NT2/D1 (cell line): ENCODE measurements at places on chromosomes 3 and 15.

GRCh38 chr3:14179114-14179465 is 473 bp downstream of the LSM3 start:
- no peak for DNase-seq

- no peak for DNase-seq
Measured at GRCh38 chr3:51604212-51604611, 65.7 kb downstream of the RAD54L2 start.

- no peak for DNase-seq
Measured at GRCh38 chr3:190983875-190984274, 121.4 kb upstream of the GMNC start.

DNA sequence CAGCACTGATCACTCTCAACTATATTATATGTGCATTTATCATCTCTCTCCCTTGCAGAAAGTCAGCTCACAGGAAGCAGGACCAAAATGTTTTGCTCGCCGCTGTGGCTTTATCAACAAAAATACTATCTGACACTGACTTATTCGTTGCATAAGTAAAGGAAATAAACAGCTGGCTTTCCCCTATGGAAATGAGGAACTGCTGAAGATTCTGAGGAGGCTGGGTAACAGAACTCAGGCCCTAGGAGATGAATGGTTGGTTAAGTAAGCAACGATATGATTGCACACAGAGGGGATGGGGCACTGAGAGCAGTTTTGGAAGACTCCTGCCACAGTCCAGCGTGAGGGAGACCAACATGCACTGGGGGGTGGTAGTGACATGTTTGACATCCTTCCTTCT is 181.1 kb downstream of the STT3B start:
- no peak for DNase-seq

DNA sequence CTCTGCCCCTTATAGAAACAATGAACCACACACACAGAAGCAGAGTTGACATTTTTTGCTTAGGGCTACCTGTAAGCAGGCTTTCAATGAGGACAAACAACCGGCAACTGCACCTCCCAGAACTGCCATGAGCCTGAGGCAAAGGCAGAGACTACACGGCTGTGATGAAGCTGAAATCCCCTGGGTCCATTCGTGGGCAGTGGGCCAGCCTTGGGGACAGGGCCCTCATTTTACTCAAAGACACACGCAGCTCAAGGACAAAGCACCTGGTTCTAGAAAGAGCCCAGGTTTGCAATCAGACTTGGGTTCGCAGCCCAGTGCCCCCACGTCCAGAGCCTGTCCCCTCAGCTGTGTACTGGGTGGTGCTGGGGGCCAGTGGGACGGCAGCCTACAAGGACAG is 17.9 kb downstream of the FAM174B start:
- DNase-seq: no peak

DNA sequence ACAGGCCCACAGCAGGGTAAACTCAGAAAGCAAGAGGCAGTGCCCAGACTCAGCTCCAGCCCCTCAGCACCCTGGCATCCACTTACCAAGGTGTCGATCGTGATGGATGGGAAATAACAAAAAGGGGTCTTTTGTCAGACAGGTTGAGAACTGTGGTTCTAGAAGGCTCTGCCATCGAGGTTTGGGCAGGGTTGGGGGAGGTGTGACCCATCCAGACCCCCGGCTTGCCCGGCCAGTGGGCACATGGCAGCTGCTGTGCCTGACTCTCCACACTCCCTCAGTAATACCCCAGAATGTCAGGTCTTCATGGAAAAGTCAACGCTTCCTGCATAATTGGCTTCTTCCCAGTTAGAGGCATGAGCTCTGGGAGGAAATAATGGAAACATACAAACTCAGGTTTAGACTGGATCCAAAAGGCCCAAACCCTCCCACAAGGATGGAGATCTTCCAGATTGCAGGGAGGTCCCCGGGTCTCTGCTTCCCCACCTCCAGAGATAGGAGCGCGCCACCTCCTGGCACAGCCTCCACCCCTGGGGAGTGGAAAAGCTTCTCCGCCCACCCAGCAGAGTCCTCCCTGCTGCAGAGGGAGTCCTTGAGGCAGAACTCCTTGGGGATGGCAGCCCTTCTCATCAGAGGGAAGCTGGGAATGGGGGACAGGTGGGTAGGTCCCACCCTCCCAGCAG is 149.8 kb upstream of the IQSEC1 start:
- no peak for DNase-seq

- no peak for DNase-seq
Measured at GRCh38 chr15:51022206-51022605, 72.5 kb downstream of the TNFAIP8L3 start.

GRCh38 chr15:92365084-92365483 is 28.6 kb upstream of the ST8SIA2 start:
- no peak for DNase-seq

DNA sequence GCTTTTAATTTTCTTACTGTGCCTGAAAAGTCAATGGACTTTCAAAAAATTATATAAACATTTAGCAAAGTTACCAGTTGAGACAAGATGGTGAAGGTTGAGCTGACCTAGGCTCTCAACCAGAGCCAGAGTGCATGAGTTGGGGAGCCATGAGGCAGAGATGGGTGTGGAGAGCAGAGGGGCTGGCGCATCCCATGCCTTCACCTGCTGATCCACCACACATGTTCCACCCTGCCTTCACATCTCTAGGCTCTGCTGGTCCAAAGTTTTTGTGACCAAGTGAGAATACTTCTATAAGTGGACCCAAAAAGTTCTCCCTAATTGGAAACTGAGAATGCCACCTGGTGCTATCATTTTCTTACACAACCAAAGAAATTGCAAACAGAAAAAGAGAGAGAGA is 47.3 kb downstream of the CCR3 start:
- DNase-seq: no peak

GRCh38 chr15:31974154-31974794 is 56.0 kb upstream of the CHRNA7 start:
- DNase-seq: no peak

- DNase-seq: no peak
Measured at GRCh38 chr3:101179637-101180036, 140.7 kb downstream of the IMPG2 start.

- no peak for DNase-seq
Measured at GRCh38 chr15:32682977-32683630, 34.7 kb upstream of the GREM1 start.

- no peak for DNase-seq
Measured at GRCh38 chr15:47787875-47788274, 70.6 kb downstream of the SEMA6D start.

GRCh38 chr3:17945799-17946399 is 203.5 kb upstream of the TBC1D5 start:
- no peak for DNase-seq

GRCh38 chr3:39384665-39385000 is 1.5 kb downstream of the SLC25A38 start:
- DNase-seq: no peak

GRCh38 chr3:123464211-123464610 is 15.3 kb upstream of the ADCY5 start:
- no peak for DNase-seq

GRCh38 chr15:62164014-62164395 is 1.1 kb downstream of the C2CD4B start:
- no peak for DNase-seq

GRCh38 chr3:66036586-66037148 is 2.1 kb downstream of the MAGI1 start:
- DNase-seq: peak; percentile 28

GRCh38 chr15:89067751-89068150 is 20.5 kb upstream of the ABHD2 start:
- no peak for DNase-seq

GRCh38 chr3:135967867-135968266 is 2.3 kb downstream of the PPP2R3A start:
- DNase-seq: no peak

DNA sequence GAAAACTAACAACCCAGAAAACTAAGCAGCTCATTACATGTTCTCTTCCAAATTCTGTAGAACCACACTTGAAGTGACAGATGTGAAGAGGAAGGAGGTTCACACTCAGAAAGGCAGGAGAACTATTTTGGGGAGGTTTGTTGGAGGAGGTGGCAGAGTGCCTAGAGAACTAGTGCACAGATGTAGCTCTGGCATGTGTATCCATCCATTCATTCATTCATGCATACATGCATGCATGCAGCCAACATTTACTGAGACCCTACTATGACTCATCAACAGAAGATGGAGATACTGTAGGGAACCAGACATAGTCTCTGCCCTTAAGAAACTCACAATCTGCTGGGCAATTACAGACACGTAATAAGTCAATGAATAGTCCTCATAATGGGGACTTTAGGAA is 116.7 kb downstream of the ERC2 start:
- DNase-seq: no peak

GRCh38 chr3:129068291-129068886 is 7.8 kb downstream of the GP9 start:
- no peak for DNase-seq

DNA sequence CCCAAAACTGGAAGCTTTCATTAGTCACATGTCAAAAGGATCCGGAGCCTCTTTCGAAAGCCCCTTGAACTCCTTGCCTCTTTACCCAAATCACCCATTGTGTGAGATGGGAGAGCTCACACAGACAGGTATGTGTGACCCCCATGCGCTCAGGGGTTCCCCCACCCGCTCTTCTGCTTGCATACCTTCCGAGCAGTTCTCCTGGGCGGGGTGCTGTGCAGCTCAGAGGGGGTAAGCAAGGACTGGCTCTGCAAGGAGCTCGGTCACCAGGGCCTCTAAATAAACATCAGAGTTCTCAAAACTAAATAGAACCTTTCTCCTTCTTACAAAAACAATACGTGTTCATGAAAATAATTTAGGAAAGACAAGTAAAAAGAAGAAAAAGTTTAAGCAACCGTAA is 55.7 kb downstream of the PXYLP1 start:
- no peak for DNase-seq

DNA sequence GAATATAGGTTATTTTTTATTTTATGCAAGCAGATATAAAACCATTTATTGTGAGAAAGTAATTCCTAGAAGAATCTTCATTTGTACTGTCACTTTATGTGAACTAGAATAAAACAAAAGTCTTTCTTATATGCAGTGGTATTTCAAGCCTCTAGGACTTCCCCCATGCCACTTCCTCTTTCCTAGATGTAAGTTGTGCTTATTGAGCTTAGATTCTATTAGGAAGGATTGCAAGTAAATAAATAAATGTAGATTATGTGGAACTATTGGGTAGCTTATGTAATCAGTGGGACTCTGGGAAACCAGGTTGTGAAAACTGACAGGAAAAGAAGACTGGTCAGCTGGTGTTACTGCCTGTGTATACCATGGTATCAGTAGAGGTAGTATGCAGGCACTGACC is 169.7 kb downstream of the RSRC1 start:
- DNase-seq: no peak

GRCh38 chr3:172288651-172289050 is 159.6 kb downstream of the GHSR start:
- no peak for DNase-seq

DNA sequence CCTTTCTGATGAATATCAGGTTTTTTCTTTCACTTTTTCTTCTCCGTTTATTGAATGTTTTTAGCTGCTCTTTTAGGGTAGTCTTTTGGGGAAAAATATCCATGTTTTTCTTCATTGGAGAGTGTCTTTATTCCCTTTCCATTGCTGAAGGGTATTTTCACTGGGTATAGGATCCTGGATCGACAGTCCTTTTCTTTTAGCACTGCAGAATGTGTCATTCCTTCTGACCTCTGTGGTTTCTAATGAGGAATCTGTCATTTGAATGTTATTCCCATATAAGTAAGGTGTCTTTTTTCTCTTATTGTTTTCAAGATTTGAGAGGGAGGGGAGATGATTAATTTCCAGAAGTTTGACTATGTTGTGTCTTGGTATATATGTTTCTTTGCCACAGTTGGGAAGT is 96.8 kb downstream of the BBX start:
- no peak for DNase-seq

- DNase-seq: no peak
Measured at GRCh38 chr3:50628601-50629000, 11.7 kb downstream of the MAPKAPK3 start.

DNA sequence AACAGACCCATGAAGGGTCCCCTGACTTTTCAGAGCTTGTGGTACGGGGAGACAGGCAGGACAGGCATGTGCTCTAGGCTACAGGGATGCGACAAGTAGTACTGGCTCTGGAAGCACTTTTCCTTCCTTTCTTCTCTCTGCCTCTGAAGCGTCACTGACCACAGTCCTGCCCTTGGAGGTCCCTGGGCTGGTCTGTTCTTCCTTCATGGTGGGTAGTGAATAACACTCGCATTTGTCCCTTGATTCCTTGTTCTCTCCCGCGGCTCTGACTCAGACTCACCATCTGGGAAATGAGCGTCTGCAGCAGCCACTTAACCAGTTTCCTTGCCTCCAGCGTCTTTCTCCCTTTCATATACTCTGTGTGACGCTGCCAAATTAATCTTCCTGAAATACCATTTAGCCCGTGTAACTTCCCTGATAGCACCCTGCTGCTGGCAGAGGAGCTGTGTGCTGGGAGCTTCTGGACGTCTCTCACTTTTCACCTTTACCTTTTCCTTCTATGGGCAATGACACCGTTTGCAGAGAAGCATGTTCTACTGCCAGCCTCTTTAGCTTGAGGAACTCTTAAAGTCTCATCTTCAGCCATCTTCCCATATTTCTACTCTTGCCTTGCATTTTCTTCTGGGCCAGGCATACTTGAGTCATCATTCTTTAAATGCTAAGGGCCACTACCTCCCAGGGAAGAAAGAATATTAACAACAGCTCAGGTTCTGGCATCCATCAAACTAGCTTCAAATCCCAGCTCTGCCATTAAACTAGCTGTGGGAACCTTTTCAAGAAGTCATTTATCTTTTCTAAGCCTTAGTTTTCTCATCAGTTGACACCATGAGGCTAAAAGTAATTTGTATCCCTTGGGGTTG is 33.6 kb downstream of the TMEM45A start:
- no peak for DNase-seq

GRCh38 chr3:140152851-140153639 is 218.1 kb downstream of the CLSTN2 start:
- DNase-seq: no peak

DNA sequence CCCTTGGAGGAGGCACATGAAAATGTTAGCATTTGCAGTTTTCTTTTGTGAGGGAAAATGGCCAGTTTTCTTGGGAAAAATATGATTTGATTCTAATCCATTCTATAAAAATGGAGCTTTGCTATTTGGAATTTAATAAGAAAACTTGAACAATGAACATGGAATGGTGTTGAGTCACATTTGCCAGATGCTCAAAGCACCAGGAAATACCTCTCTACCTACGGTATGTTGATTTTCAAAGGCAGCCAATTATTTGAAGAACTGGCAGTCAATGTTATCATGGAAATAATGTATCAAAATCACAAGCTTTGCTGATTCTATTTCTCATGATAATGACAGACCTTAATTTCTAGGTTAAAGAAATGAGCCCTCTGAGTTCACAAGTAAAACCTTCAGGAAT is 14.9 kb downstream of the NME9 start:
- DNase-seq: no peak

GRCh38 chr3:45537616-45537969 is 57.0 kb upstream of the LIMD1 start:
- no peak for DNase-seq
